ENCODE measurements at places on chromosomes 6 and 20. TPM values are rescaled to one million over a fixed set of nuclear protein-coding genes. Genes with fewer than 3 reads are reported as not detected.

- no peak for DNase-seq
These were observed 356.9 kb downstream of the CDKAL1 start for GRCh38 chr6:20891161-20891560.

GRCh38 chr20:37745553-37745952 lies 51.7 kb downstream of the CTNNBL1 start:
- no peak for DNase-seq

Gene RNASET2
- total RNA-seq, result 18.0 TPM

- no peak for DNase-seq
These were observed 4.5 kb downstream of the HINT3 start for GRCh38 chr6:125961117-125961516.

Gene SIRPA
- total RNA-seq, result 25.1 TPM

Gene SIRPD
- total RNA-seq, result not detected

Gene SRSF12
- total RNA-seq, result 0.33 TPM

Gene SLC4A11
- total RNA-seq, result 0.51 TPM

DNA sequence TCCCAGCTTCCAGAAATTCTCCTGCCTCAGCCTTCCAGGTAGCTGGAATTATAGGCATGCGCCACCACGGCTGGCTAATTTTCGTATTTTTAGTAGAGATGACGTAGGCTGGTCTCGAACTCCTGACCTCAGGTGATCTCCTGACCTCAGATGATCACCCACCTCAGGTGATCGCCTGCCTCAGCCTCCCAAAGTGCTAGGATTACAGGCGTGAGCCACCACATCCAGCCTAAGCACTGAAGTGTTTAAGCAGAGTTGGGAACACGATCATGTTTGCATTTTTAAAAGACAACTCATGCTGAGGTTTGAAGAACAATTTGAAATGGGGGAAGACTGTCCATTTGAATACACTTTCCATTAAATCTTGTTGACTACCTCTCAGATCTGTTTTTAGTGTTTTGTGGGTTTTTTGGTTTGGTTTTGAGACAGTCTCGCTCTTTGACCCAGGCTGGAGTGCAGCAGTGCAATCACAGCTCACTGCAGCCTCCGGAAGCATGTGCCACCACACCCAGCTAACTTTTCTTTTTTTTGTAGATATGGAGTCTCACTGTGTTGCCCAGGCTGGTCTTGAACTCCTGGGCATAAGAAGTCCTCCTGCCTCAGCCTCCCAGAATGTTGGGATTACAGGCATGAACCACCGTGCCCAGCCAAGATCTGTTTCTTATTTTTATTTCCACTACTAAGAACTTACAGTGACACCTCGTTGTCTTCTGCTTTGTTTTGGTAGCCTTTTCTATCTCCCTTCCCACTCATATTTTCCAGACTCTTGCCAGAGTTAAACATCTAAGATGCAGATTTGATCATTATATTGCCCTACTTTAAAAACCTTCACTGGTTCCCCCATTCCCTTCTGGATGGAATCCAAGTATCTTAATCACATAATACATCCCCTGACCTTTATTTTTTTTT lies 5.5 kb downstream of the CASP8AP2 start:
- DNase-seq, result peak; percentile 51

Gene GRIK2
- under 0.01 TPM for total RNA-seq

DNA sequence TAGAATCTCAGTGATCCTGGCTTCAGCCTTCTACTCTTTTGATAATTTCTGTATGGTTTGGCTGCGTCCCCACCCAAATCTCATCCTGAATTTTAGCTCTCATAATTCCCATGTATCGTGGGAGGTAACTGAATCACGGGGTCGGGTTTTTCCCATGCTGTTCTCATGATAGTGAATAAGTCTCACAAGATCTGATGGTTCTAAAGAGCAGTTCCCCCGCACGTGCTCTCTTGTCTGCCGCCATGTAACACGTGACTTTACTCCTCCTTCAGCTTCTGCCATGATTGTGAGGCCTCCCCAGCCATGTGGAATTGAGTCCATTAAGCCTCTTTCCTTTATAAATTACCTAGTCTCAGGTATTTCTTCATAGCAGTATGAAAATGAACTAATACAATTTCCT lies 507.2 kb downstream of the CDH26 start:
- DNase-seq, result no peak

Gene EDN1
- 0.26 TPM for total RNA-seq

Gene MYB
- total RNA-seq, result under 0.01 TPM

Gene OR2H2
- total RNA-seq, result not detected

- DNase-seq, result no peak
These were observed 215.3 kb downstream of the EYA4 start for GRCh38 chr6:133456439-133456838.

DNA sequence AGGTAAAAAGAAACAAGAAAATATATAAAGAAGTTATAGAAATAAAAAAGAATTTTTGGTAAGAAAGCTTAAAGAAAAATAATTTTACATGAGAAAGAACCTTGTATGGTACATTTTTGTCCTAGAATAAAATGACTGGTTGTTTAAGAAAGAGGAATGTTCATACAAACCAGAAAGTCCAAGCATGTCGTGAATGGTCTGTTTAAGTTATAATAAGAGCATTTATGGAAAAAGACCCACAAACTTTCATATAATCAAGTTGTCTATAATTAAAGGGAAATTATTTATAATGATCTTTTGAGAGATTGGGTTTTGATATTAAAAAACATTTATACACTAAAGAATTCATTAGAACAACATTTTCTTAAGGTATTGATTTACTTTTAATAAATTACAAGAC lies 27.8 kb upstream of the FAM110A start:
- DNase-seq, result peak; percentile 31

Gene HSPA1B
- 152 TPM for total RNA-seq

Gene NINL
- total RNA-seq, result 16.3 TPM

- peak; percentile 86 for DNase-seq
These were observed 217.6 kb upstream of the FOXQ1 start for GRCh38 chr6:1094306-1094705.

DNA sequence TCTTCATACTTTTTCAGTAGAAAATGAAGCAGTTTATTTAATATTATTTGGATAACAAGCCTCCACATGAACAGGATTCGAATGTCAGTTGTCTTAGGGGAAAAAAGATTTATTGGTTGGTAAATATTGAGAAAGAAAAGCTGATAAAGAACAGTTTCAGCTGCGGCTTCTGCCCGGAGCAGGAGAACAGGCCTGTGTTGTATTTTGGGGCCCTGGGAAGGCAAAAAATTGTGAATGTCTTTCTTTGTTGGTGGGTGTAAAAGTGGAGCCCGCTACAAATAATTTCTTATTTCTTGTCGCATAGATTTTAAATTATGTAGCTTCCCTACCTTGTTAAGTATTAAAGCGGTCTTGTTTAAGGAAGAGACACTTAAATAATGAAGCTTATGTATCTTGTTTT lies 90.5 kb upstream of the PAX1 start:
- no peak for DNase-seq

- no peak for DNase-seq
These were observed 42.0 kb downstream of the PGM3 start for GRCh38 chr6:83151114-83151513.

DNA sequence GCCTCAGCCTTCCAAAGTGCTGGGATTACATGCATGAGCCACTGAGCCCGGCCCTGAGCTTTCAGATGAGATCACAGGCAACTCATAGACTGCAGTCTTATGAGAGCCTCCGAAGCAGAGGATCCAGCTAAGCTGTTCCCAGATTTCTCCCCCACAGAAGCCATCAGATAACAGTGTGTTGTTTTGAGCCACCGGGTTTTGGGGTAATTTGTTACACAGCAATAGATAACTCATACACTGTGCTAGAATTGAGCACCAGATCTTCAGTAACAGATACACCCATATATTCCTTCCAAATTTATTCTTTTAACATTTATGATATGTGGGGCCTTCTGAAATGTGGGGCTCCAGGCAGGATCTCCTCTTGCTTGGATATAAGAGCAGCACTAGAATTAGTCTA lies 19.0 kb upstream of the ZBTB22 start:
- no peak for DNase-seq

GRCh38 chr6:85321906-85322305 lies 128.0 kb upstream of the NT5E start:
- no peak for DNase-seq

- peak; percentile 77 for DNase-seq
These were observed 56.5 kb upstream of the CCN2 start for GRCh38 chr6:132007474-132008190.

Gene TRAPPC3L
- under 0.01 TPM for total RNA-seq

DNA sequence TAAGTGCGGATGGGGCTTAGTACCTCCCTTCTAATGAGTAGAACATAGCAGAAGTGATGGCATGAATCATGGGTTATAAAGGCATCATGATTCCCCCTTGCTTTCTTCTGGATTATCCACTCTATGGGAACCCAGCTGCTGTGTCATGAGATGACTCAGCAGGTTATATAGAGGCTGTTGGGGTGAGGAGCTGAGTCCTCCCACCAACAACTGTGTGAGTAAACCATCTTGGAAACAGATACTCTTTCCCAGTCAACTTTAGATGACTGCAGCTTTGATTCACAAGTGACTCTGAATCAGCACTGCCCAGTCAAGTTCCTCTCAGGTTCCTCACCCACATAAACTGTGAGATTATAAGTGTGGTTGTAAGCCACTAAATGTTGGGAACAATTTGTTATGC lies 46.3 kb downstream of the FAM83B start:
- DNase-seq, result peak; percentile 63

- DNase-seq, result no peak
These were observed 6.7 kb downstream of the FOXA2 start for GRCh38 chr20:22577515-22578220.

DNA sequence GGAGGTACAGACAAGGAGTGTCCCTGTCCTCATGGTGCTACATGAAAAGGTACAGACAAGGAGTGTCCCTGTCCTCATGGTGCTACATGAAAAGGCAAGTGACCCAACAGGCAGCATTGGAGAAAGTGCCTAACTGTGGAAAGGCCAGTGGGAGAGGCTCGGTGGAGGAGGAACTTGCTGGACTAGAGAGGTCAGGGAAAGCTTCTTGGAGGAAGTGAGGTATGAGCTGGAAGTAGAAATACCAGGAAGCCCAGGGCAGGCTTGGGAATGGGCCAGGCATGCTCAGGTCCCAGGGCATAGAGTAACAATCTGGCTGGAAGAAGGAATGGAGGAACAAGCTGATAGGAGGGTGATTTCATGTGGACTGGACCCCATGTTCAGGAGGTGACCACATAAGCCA lies 59.8 kb upstream of the FNDC1 start:
- no peak for DNase-seq

DNA sequence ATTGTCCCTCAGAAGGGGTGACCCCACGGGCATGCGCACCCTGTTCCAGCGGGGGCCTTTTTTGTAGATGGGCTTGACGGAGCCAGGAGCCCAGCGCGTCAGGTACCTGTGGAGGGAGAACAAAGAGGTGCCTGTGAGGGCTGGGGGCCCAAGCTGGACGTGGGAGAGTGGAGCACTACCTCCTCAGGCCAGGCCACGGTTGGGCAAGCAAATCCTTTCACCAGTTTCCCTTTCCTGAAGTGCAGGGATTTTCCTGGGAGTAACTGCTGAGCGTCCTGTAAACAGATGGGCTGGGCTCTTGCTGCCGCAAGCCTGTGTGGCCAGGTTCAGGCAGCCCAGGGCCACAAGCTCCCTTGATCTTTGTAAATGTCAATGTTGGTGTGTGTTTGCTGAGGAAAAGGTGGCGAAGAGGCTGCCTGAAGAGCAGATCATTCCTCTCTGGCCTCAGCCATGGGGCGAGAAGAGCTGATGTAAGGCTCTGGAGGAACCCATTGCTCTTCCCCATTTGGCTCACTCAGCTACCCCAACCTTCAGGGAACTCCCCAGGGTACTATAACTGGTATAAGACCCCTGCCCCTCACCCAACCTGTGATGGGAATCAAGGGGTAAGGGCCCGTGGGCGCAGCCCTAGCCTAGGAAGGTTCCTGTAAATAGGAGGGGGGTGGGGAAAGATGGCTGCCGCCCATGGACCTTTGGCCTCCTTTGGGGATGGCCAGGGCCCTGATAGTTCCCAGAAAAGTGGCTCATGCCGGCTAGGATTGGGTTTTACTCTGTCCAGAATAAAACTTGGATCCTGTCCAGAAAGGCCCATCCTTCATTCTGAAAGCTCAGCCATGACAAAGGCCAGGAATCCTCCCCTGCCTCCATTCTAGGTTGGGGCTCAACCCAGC lies 15.5 kb downstream of the MRPS18A start:
- peak; percentile 47 for DNase-seq

Gene NFS1
- 31.7 TPM for total RNA-seq

DNA sequence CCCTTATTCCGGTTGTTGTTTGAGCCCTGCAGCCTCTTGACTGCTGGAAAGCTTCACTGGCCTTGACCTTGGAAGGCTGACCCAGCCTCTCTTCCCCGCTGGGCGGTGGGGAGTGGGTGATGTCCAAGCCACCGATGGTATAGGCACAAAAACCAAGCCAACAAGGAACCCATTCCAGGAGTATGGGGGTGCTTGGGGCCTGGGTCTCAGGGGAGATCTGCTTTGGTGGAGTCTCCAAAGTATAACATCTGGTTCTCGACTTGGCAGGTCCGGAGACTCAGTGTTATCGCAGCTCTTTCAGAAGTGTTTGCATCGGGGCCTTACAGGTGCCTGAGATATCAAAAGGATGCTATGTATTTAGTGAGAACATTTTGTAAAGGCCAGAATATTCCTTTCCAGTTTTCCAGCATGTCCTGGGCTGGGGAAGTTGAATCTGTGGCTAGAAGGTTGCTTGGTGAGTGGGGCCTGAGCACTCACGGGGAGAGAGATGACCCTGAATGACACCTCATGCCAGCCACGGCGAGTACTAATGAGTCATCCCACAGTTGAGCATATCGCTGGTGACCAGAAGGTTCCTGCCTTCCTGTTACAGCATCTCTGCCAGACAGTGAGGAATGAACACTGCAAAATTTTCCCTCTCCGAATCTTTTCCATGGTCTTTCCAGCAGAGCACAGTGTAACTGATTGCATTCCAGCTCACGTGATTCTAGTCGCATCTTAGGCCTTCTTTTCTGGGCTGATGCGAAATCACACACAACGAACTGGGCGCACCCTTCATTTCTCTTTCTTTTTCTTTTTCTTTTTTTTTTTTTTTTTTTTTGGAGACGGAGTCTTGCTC lies 133.9 kb downstream of the ZDHHC14 start:
- peak; percentile 51 for DNase-seq

- peak; percentile 67 for DNase-seq
These were observed 141.1 kb downstream of the BMP5 start for GRCh38 chr6:55734256-55734655.

DNA sequence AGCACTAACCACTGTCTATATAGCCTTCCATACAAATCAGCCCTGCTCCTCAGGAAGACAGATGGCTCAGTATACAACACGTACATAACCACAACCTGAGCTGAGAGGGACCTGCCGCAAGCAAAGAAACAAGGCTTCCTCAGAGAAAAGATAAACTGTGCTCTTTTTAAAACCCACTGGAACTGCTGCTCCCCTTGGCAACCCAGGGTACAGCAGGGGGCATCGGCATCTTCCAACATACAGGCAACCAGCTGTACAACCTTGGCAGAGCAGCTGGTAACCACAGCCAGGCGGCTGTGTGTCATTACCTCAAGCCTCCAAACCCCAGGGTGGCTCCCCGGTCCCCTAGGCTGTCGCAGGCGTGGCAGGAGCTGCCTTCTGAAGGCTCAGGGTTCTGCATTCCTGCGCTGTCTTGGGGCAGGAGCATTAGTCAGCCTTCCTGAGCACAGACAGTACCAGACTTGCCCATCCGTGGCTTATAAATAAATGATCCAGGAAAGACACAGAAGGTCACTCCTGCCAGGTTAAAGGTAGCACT lies 249.5 kb downstream of the ADGRG6 start:
- DNase-seq, result peak; percentile 42
